KBM-7 (cell line): ENCODE measurements at places on chromosomes 1 and 21.

- DNase-seq = no peak
Observed at GRCh38 chr1:226829105-226829504, 41.3 kb upstream of the PSEN2 start.

DNA sequence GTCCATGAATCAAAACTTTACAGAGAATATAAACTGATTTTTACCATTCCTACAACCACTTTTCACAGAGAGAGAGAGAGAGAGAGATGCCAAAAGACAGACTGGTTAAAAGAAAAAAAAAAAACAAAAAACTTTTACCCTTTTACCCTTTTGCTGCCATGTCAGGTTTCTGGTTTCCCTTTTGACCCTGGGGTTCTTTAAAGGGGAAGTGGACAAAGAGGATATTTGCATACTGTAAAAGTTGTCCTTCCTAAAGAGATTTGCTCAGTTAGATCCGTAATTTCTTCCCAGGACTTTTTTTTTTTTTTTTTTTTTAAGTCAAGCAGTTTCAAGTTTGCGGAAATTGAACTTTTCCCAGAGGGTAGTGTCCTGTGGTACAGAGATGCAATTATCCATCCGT, 287.8 kb upstream of the RGS18 start:
- no peak for DNase-seq

- DNase-seq = no peak
Observed at GRCh38 chr1:42181687-42182086, 17.1 kb upstream of the GUCA2A start.

- DNase-seq = no peak
Observed at GRCh38 chr1:168832661-168833060, 103.7 kb upstream of the DPT start.

DNA sequence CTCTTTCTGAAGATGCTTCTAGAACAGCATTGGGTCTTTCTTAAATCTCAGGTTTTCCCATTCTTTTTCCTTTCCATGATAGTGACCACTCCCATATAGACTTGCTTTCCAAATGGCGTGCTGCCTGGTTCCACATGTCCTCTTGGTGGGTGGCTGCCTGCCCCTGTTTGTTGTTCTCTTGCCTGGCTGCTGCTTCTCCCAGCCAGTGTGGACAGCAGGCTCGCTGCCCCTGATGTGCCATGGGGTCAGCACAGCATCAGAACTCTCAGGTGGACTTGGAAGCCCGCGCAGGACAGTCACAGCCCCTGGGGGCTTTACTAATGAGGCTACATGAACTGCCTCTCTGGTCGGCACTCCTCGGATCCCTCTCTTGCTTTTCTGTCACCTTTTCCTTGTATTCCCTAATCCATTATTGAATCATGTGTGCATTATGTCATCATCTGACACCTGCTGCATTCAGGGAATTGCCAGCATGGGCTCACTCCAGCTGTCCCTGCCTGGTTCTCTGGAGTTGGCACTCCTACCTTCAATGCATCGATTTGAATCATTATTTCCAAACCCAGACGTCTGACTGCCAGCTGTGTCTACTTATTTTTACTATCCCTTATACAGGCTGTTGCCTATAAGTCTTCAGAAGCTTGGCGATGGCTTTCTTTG, 100.5 kb upstream of the COA6 start:
- DNase-seq = no peak

DNA sequence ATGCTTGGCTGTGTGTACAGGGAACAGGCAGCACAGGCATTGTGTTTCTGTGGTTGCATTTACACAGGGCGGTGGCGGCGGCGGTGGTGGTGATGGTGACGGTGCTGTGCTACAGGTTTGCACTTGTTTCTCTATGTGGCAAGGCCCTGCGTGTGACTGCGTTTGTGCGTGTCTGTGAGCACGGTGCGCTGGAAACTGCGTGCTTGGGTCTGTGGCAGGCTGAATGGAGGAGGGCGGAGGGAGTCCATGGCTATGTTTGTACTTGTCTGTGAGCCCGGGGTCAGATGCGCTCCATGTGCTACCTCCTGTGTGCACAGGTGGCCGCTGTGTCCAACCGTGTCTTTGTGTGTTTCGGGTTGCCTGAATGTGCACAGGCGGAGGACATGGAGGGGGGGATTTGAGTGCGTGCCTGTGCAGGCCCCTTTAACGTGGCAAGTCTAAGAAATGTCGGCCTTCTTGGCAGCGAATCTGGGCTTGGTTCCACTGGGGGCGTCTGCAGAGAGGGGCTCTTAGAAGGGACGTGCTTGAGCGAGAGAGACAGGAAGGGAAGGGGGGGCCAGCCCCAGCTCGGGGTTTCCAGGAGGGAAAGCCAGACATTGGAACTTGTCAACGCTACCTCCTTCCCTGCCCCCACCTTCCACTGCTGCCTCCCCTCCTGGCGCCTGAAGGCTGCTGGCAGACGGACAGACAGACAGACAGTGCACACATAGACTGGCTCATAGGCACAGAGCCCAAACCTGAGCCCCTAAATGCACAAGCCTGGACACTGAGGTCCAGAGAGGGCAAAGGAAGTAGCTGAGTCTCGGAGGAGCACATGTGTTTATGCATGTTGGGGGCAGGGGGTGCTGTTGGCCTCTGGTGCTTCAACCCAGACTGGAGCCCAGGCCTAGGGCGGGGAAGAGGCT, 32.7 kb upstream of the WASF2 start:
- DNase-seq = peak; percentile 50

- DNase-seq = no peak
Observed at GRCh38 chr1:203789966-203790365, 5.5 kb upstream of the ZBED6 start.

GRCh38 chr1:73411479-73411878, 786.5 kb downstream of the LRRIQ3 start:
- no peak for DNase-seq

- no peak for DNase-seq
Observed at GRCh38 chr1:189606795-189607476, 870.7 kb downstream of the BRINP3 start.

DNA sequence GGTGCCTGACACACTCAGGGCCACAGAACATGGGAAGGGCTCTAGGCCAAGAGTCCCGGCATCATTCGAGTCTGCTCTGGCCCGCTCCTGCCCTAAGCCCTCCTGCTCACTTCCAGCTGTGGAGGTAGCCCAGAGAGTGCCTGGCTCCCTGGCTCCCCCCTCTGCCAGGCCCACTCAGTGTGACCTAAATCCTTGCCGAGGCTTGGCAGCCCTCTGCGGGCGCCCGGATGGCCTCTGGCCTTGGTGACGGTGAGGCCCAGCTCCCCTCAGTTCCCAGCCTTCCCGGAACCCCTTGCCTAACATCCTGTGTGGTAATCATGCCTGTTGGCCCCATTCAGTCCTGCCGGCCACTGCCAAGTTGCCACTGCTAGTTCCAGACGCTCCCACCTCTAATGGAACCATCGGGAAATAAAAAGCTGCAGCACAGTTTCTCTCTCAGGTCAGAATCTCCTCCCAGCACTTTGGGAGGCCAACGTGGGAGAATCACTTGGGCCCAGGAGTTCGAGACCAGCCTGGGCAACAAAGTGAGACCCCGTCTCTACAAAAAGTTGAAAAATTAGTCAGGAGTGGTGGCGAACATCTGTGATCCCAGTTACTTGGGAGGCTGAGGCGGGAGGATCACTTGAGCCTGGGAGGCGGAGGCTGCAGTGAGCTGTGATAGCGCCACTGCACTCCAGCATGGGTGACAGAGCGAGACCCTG, 1.2 kb upstream of the H6PD start:
- DNase-seq = no peak

DNA sequence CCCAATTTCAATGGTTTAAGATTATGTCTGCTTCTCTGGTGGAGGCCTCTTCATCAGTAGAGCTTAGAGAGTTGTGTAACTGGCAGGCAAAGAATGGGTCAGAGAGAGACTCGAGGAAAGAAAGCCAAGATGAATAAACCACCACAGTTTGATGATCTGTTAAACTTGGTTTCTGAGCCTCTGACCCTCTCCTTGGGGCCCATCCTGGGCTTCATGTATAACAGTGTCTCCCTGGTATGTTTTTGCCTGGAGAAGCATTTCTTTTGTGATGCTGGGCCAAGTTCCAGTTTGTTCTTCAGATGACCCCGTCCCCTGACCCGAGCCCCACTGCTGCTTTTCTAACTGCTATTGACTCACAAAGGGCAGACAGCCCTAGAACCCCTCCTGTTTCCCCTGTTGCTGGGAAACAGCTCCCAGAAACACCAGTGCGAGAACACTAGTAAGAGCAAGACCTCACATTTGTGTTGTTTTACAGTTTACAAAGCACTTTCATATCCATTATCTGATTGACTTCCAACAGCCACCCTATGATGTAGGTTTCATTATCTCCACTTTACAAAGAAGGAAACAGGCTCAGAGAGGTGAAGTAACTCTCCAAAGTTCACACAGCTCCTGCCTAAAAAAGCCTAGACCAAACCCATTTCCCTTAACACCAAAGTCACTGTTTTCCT, 9.0 kb downstream of the CD2 start:
- DNase-seq = no peak
